Right cardiac atrium (tissue), 5 donors: ENCODE measurements at places on chromosomes 1 and 21.

DNA sequence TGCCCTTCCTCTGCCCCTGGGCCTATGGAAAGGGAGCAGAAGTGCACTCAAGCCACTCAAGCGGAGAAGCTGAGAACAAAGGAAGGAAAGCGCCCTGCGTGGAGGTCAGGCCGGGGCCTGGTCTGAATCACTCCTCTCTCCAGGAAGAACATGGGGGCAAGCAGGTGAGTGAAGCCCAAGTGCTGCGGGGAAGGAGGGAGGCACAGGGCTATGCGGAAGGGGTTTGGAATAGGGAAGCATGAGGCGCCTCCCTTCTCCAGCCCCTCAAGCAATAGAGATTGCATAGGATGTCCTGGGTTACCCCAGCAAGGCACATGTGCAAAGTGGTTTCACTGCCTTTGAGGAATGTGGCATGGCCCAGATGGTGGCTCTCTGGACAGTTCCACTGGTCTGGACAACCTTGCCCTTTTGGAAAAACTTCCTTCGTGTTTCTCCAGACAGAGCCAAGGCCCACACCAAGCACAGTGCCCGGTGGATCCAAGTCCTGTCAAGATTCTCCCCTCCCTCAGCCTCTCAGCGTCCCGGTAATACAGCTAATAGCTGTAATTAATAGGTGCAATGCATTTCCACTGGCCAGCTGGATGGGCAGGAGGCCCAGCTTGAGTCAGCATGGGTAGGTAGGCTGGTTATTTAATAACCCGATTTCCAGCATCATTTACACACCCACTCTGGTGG, 13.7 kb downstream of the BLACAT1 start:
- no peak for DNase-seq

DNA sequence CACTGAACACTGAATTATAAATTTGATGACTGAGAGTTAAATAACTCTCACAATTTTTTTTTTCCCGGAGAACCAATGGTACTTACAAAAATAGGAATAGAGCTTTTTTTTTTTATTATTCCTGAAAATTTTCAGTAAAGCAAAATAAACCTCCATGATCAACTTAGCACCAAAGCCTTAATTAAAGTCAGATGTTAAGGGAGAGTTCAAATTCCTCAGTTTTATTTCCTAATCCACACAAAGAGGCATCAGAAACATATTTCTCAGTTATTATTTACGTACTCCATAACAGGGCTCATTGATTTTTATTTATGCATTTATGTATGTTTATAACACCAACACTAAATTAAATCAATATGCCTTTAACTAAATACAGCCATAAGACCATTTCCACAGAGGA, 55.5 kb downstream of the PLPPR5 start:
- DNase-seq, result no peak

GRCh38 chr21:31668651-31669491, 9.4 kb downstream of the SOD1 start:
- DNase-seq, result no peak

- DNase-seq, result no peak
Observed at GRCh38 chr1:32878637-32879041, 7.7 kb upstream of the HPCA start.

GRCh38 chr1:69256036-69256435, 311.7 kb upstream of the LRRC7 start:
- no peak for DNase-seq

DNA sequence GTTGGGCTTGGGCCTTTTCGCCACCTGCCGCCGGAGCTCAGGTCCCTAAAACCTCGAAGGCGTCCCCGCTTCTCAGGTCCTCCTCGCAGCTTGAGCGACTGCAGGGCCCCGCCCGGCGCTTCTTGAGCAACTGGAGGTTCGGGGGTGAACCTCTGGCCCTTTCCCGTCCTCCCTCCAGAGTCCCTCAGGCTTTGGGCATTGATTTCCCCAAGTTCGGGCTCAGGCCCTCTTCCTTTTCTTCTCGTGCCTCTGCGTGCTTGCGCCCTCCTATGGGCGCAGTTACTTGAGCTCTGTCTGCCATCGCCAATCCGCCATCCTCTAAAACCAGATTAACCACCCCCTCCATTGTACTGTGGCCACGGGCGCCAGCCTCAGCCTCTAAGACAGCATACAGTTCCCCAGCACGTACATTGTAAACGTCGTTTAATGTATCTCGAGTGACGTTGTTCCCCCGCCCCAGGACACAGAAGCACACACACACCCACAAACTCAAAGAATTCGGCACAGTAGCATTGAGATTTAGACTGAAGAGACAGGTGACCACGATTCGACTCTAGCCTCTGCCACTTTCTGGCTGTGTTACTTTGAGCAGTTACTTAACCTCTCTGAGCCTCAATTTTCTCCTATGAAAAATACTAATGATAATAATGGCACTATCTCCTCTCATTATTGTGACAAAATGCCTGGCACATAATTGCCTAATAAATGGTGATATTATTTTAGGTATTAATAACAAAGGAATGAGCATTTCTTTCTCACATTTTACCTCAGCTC, 22.6 kb downstream of the BTG2 start:
- peak; percentile 88 for DNase-seq
